ENCODE measurements at places on chromosomes 16 and 17. TPM values are rescaled to one million over a fixed set of nuclear protein-coding genes. Genes with fewer than 3 reads are reported as not detected.

DNA sequence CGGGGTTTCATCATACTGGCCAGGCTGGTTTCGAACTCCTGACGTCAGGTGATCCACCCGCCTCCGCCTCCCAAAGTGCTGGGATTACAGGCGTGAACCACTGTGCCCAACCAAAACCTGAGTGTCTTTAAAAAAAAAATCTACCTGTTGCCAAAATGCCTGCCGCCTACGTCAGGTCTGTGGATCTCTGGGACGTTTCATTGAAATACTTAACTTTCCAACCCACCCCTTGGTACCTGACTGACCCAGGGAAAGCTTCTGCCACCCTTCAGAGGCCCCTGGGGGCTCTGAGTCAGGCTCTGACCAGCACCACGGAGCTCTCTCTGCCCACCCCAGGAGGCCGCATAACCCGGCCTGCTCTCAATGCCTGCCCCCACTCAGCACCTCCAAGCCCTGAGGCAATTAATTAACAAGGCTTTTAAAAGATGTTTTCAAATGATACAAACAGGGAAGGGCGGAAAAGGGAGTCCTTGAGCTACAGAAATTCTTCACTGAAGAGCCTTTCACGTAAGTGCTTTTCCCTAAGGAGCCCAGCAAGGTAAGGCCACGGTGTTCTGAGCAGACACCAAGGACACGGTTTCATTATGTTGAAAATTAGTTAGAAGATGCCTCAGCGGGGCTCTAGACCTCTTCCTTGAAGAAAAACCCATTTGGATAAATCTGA is 29.3 kb upstream of the GSG1L start:
- DNase-seq, result no peak

DNA sequence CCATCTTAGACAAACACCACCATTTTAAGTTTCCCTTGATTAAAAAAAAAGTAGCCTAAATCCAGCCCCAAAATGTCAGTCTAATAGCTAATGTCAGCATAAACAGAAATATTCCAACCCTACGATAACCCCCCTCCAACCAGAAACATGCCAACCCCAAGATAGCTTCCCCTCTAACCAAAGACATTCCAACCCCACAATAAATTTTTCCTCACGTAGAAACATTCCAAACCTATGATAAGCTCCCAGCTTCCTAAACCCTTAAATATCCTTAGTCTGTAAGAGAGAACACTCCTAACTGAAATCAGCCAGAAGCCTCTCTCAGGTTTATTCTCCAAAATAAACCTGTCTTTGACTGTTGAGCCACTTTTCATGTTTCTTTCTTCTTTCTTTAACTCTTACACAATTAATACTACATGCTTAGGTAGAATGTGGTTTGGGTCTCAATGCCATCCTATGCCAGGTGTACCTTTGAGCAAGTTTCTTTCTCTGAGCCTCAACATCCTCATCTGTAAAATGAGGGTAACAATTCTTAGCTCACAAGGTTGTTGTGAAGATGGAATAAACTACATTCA is 10.5 kb upstream of the KRT38 start:
- no peak for DNase-seq

DNA sequence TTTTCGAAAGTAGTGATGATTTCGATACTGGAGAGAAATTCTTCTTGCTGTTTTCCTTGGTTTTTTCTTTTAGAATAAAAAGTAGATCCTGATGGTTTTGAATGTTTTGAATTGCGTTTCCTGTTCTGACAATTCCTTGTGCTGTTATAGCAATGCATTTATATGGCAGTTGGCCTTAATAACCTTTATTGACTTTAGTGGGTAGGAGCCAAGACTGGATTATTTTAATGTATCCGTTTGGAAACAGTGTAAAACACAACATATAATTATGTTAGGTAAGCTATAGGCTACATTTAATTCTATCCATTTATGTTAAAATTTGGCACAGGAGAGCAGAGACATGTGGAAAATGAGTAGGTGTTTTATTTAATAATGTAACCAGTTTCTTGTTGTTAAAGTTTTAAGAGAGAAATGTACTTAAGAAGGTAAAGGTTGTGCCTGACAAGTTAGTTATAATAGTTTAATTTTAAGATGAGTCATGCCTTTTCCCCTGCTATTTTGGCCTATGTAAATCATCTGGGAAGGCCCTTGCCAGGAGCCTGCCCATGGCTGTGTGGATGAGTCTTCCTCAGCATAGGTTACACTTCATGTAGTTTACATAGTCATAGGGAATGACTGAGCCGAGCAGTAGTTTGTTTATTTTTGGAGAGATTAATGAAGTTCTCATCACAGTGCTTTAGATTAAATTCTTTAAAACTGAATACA is 189.9 kb downstream of the FTO start:
- no peak for DNase-seq

DNA sequence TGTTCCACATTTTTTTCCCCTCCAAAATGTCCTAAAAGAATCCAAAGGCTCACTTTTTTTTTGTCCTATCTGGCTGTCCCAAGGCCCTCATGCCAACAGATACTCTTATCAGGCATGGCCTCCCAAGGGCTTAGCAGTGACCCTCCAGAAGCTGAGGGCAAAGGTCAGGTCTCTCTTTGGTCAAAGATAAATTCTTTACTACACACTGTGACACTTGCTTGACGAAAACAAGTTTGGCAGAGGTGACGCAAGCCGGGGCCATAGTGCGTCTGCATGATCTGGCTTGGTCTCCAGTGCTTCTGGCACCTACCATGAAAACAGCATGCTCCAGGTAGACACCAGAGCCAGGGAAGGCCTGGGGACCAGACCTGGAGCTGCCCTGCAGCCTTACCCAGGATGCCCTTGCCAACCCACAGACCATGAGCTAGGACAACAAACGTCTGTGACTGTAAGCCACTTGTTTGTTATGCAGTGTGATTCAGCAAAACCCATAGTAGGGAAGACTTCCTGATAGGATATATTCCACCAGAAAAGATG is 48.5 kb upstream of the IRF8 start:
- no peak for DNase-seq

DNA sequence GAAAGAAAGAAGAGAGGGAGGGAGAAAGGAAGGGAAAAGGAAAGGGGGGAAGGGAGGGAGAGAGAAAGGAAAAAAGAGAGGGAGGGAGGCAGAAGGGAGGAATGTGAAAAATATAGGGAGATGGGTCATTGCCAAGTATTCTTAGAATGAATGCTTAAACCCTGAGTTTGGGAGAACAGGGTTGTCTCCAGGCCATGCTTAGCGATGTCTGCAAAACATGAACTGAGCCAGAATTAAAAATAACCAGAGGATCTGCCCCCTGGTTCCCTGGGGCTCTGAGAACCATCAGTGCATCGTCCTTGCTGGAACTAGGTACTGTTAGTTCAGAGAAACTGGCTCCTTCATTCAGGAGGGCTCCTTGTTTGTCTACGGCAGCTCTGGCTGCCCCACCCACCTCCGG is 170.4 kb downstream of the IRX5 start:
- DNase-seq, result no peak

DNA sequence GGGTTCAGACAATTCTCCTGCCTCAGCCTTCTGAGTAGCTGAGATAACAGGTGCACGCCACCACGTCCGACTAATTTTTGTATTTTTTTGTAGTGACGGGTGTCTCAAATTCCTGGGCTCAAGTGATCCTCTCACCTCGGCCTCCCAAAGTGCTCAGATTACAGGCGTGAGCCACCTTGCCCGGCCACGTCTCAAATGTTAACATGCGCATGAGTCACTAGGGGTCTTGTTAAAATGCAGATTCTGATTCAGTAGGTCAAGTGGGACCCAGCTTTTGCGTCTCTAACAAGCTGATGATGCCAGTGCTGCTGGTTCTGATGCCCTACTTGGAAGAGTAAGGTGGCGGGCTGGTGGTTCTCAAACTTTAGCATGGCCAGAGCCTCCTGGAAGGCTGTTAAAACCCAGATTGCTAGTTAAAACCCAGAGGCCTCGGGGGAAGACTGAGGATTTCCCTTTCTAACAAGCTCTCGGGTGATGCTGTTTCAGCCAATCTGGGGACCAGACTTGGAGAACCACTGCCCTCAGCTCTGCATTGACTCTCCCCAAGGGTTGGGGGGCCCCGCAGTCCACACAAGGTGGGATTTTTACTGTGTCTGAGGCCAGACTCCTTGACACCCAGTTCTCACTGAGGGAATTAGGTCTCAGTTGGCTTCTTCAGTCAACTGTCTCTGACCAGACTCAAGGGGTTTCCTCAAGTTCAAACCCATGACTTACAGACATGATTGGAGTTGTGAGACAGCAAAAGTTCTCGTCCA is 17.9 kb downstream of the SCNN1B start:
- no peak for DNase-seq

- no peak for DNase-seq
Measured at GRCh38 chr16:73890186-73891128, 406.2 kb upstream of the PSMD7 start.

DNA sequence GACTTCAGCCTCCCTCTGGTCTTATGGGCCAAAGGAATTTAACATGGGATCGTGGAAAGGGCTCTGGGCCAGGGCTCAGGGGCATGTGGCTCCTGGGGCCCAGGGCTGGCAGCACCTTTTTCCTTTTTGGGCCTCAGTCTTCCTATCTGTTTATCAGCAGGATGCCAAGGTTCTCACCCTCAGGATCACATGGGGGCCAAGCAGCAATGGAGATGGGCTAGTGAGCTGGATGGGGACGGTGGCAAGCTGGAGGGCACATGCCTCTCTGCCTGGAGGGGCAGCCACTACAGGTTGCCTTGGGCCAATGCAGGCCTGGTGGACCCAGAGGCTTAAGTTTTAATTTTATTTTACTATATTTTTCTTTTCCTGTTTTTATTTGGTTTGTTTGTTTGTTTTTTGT is 95.4 kb downstream of the CYLD start:
- no peak for DNase-seq

DNA sequence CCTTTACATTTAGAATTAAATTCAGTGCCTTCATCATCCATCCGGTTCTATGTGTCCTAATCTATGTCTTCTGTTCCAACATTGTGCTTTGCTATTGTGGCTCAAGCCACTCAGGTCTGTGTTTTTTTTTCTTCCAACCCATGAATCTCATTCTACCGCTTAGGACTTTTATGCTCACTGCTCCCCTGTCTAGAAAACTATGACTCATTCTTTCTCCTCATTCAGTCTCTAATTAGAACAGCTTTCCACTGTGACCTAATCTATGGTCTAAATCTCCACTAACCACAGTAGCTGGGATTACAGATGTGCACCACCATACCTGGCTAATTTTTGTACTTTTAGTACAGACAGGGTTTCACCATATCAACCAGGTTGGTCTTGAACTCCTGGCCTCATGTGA is 418.7 kb downstream of the KCNJ2 start:
- DNase-seq, result no peak

GRCh38 chr17:16353317-16354174 is at the start of gene CENPV:
Gene CENPV, minus strand, starts transcription at chr17:16353469. Its CDS starts 33 bp downstream, at chr17:16353436.
- peak; percentile 73 for DNase-seq

DNA sequence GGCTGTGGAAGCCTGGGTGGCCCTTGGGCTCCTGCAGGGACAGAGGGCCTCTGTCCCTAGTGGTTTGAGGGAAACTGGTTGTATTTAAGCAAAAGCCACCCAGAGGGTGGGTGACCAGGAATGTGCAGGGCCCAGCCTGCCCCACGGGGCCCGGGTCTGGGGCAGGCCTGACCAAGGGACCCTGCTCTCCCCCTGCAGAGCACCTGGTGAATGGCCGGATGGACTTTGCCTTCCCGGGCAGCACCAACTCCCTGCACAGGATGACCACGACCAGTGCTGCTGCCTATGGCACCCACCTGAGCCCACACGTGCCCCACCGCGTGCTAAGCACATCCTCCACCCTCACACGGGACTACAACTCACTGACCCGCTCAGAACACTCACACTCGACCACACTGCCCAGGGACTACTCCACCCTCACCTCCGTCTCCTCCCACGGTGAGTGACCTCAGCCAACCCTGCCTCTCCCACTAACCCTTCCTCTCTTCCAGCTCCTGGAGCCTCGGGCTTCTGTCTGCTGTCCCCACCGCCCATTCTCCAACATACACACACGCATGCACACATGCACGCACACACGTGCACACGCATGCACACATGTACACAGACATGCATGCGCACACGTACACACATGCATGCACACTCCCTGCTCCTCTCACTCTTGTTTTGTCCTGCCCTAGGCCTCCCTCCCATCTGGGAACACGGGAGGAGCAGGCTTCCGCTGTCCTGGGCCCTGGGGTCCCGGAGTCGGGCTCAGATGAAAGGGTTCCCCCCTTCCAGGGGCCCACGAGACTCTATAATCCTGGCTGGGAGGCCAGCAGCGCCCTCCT is 10.4 kb downstream of the GALK1 start:
- DNase-seq, result no peak

The CENPV gene
- total RNA-seq, result 24.0 TPM

The KRT31 gene
- total RNA-seq, result not detected
